ENCODE measurements at places on chromosomes 2 and 18.

DNA sequence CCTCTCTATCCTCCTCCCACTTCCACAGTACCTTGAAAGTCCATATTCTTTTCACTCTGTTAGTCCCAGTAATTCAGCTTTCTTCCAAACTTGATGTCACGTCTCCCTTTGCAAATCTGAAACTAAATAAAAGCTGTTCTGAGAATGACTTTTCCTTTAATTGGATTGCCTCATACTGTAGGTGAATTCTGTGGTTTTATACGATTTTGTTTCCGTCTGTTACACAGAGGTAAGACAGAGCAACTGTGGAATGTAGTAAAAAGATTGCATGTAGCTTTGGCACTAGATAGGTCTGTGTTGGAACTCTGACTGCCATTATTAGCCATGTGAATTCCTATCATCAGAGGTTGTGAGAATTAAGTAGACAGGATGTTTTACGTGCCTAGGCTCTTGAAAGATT lies 25.9 kb downstream of the MALT1 start:
- DNase-seq, result no peak
- no peaks in the 10 kb centered on the region for H3K27me3 ChIP-seq
- peaks cover 5% of the 10 kb centered on the region for H3K4me1 ChIP-seq
- H3K36me3 ChIP-seq, result peaks cover 24% of the 10 kb centered on the region
- H3K4me3 ChIP-seq, result no peak overlapping the region
- H3K27ac ChIP-seq, result no peak overlapping the region

DNA sequence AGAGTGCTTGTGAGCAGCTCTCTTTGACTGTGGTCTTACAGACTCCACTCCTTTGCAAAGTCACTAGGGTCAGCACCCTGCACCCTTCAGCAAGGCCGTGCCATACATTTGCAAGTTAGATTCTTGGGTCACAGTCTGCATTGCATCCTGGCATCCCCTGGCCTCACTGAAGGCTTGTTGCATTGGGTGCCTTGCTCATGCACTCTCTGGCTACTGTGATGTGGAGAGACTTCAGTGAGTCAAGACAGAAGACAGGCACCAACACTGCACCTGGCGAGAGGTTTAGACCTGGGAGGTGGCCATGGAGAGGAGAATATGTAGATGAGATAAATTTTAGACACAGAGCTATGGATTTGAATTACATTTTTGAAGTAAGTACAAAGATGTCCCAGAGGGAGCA lies 146.4 kb upstream of the COPS8 start:
- H3K27ac ChIP-seq, result no peak overlapping the region
- no peak overlapping the region for H3K4me3 ChIP-seq
- no peaks in the 10 kb centered on the region for H3K36me3 ChIP-seq
- DNase-seq, result no peak

- no peak for DNase-seq
- H3K27me3 ChIP-seq, result no peaks in the 10 kb centered on the region
- H3K36me3 ChIP-seq, result no peaks in the 10 kb centered on the region
- no peaks in the 10 kb centered on the region for H3K4me1 ChIP-seq
Measured at GRCh38 chr18:29779096-29779495, 1263.4 kb downstream of the DSC3 start.

DNA sequence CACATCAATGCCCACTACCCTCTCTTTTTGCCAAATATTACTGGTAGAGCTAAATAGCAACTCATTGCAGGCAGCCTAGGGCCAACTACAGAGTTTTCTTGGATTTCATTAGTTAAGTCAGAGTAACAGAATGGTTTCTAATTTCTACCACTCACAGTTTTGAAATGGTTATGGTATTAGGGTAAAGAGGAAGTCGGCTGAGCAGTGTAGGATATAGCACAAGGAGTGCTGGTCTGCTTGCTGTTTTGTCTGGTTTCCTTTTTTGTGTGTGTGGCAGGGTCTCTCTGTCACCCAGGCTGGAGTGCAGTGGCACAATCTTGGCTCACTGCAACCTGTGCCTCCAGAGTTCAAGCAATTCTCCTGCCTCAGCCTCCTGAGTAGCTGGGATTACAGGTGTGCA lies 289.2 kb upstream of the CCDC68 start:
- no peak overlapping the region for H3K27ac ChIP-seq
- DNase-seq, result no peak
- no peaks in the 10 kb centered on the region for H3K36me3 ChIP-seq
- peaks cover 3% of the 10 kb centered on the region for H3K4me1 ChIP-seq
- H3K4me3 ChIP-seq, result no peak overlapping the region

DNA sequence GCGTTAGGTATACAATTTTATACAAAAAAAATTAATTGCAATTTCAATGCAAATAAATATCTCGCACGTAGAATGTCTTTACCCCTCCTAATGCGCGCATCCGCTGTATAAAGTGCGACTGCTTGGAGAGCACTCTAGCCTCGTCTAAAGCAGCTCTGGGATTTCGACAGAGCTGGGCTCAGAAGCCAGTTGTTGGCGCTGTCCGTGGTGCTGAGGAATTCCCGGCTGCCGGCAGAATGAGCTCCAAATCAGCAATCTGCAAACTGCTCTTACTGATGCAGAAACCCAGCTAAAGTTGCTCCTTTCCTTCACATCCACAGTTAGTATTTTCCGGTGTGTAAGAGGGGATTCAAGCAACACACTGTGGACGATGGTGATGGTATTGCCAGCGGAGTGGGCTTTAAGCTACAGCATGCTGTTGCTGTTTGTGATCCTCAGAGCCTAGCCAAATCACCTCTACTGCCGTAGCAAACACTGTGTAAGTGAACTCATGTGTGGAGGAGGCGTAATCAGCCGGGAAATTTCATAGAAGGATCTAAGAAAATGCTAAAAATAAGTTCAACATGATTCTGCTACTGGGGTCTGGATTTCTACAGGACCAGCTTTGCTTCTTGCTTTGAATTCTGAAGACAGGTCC lies at the start of gene VWC2L:
Gene VWC2L, plus strand, starts transcription at position 137 of the 637 bp plus-strand sequence. CDS start 3,140 bp downstream, outside the sequence.
- peak; percentile 96 for DNase-seq
- H3K4me1 ChIP-seq, result no peaks in the 10 kb centered on the region
- no peaks in the 10 kb centered on the region for H3K36me3 ChIP-seq
- no peak within 1 kb of the TSS for H3K27ac ChIP-seq
- no peak within 1 kb of the TSS for H3K4me3 ChIP-seq
- H3K27me3 ChIP-seq, result no peaks in the 10 kb centered on the region

GRCh38 chr2:86541334-86541733 lies 21.9 kb downstream of the CHMP3 start:
- no peak overlapping the region for H3K27ac ChIP-seq
- H3K27me3 ChIP-seq, result no peaks in the 10 kb centered on the region
- H3K36me3 ChIP-seq, result peaks cover 13% of the 10 kb centered on the region
- no peaks in the 10 kb centered on the region for H3K4me1 ChIP-seq
- H3K4me3 ChIP-seq, result peak overlapping the region; percentile 16
- no peak for DNase-seq

- no peak for DNase-seq
- no peak overlapping the region for H3K4me3 ChIP-seq
- H3K27ac ChIP-seq, result no peak overlapping the region
- H3K36me3 ChIP-seq, result no peaks in the 10 kb centered on the region
- no peaks in the 10 kb centered on the region for H3K27me3 ChIP-seq
Measured at GRCh38 chr18:29248805-29249204, 1071.9 kb upstream of the CDH2 start.

DNA sequence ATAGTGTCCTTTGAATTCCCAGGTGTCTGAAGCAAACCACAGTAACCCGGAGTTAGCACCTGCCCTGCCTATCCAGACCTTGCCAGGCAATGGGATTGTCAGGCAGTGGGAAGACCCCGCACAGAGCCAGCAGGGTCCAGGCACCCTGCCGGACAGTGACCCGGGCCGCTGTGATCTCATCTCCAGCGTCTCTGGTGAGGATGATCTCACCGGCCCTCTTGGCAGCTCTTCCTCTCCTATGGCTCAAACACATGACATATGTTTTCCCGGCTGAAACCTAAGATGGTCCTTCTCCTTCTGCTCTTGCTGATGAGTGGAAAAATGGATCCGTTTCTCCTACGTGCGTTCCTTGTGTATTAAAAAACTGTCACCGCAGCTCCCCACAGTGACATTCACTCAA lies 75.1 kb downstream of the ACOXL start:
- no peak overlapping the region for H3K27ac ChIP-seq
- no peaks in the 10 kb centered on the region for H3K27me3 ChIP-seq
- DNase-seq, result no peak
- no peaks in the 10 kb centered on the region for H3K36me3 ChIP-seq
